Bronchus fibroblast of lung (primary cell): ENCODE measurements at places on chromosomes 3 and 15. TPM values are rescaled to one million over a fixed set of nuclear protein-coding genes. Genes with fewer than 3 reads are reported as not detected.

The MEIS2 gene
- total RNA-seq = 23.6 and 25.4 TPM in 2 replicates

The TJP1 gene
- total RNA-seq = 58.0 and 64.7 TPM in 2 replicates

The PLA1A gene
- total RNA-seq = not detected in 2 replicates

The ARPP19 gene
- 54.6 and 73.8 TPM in 2 replicates for total RNA-seq

The SRGAP3 gene
- 1.2 and 1.7 TPM in 2 replicates for total RNA-seq
